Fibroblast of skin of scalp (primary cell): ENCODE measurements at places on chromosomes 5 and 9.

DNA sequence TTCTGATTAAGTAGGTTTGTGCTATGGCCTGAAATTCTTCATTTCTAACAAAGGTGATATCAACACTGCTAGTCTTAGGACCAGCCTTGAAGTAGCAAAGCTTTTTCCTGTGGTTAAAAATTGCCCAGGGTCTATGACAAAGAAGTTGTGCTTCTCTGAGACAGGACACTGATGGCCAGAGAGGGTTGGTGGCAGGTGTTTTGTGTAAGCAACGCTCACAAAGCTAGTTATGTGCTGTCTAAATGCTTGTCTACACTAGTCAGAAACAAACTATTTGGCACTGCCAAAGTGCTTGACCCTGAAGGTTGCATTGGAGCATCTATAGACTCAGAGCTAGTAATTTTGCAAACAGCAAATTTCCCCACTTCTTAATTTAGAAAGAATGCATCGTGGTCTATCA, 44.1 kb upstream of the SELENOP start:
- no peak for DNase-seq

- DNase-seq, result no peak
Measured at GRCh38 chr9:131594906-131595665, 49.8 kb downstream of the PRRT1B start.

DNA sequence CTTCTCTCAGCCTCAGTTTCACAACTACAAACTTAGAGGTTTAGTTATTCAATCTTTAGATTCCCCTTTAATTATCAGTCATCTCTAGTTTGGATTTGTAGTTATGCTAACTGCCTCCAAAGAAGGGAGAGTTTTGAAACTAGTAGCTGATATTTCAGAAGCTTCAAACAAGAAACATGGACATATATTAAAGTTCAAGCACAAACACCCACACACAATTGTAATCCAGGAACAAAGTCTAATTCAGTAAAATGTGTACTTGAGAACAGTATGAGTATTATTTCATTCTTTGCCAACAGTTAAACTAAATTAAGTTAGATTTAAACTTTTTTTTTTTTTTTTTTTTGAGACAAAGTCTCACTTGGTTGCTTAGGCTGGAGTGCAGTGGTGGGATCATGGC, 71.2 kb upstream of the ABCA1 start:
- DNase-seq, result no peak

GRCh38 chr9:80028501-80028900, 456.7 kb downstream of the TLE4 start:
- peak; percentile 98 for DNase-seq

- no peak for DNase-seq
Measured at GRCh38 chr9:137162505-137163364, 7.1 kb downstream of the LRRC26 start.

- no peak for DNase-seq
Measured at GRCh38 chr9:33923998-33924701, 107.2 kb downstream of the UBE2R2 start.

GRCh38 chr9:122342323-122343050, 28.3 kb upstream of the PTGS1 start:
- no peak for DNase-seq

GRCh38 chr5:61563401-61563800, 231.3 kb downstream of the ZSWIM6 start:
- DNase-seq, result no peak

- DNase-seq, result no peak
Measured at GRCh38 chr9:130872912-130873503, 23.6 kb downstream of the QRFP start.

GRCh38 chr5:180860273-180860886, 696 bp downstream of the ZFP62 start:
- DNase-seq, result peak; percentile 44

DNA sequence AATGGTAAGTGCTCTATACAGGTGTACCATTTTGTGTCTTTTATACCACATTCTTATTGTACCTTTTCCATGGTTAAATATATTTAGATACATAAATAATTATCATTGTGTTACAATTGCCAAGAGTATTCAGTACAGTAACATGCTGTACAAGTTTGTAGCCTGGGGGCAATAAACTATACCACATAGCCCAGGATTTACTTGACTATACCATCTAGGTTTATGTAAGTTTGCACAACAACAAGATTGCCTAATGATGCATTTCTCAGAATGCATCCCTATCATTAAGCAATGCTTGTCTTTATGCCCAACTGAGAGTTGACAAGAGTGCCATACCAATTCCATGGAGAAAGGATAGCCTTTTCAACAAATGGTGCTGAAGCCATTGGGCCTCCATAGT, 136.7 kb upstream of the PJA2 start:
- no peak for DNase-seq

GRCh38 chr5:55438998-55439397, 95.8 kb downstream of the PLPP1 start:
- DNase-seq, result peak; percentile 92
